Stimulated activated CD4-positive, alpha-beta T cell treated with anti-CD3 and anti-CD28 coated beads, TNF-alpha, amount 100 ng/mL, for 1 hour (primary cell): ENCODE measurements at places on chromosomes 3 and 15.

DNA sequence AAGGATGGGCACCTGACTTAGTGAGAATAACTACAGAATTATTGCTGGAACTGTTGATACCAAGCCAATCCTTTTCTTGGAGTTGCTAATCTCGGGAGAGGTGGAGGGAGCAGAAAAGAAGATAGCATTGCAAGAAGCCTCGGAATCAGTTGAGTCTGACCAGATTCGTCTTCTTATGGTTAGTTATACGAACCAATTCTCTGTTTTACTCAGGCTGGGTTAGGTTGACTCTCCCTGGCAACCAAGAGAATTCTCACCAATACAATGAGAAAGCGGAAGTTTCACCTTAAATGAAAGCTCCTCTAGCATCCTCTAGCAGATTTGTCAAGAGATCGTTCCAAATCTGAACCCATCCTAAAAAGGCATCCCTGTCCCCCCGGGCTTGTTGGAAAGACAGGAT lies 43.5 kb upstream of the UBE2E1 start:
- no peak for DNase-seq

GRCh38 chr15:40328751-40329150 lies 5.3 kb downstream of the INAFM2 start:
- DNase-seq = no peak

DNA sequence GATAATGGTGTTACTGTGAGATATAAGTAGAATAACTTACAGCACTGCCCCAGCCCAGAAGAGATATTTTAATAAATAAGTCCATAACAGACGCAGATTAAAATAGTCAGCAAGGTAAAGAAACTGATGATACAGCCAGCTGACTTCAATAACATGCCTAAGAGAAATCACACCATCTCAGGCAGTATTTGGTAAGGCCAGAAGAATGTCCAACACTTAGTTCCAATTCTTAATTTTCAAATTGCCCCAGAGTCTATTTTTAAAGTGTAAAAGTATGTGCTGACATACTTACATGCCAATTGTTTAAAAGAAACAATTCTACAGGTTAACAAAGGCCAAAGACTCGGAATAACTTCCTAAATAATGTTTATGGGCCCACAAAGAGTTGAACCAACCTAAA lies 1.6 kb downstream of the GNB4 start:
- no peak for DNase-seq

GRCh38 chr15:63442080-63442479 lies 60.4 kb upstream of the CA12 start:
- no peak for DNase-seq

DNA sequence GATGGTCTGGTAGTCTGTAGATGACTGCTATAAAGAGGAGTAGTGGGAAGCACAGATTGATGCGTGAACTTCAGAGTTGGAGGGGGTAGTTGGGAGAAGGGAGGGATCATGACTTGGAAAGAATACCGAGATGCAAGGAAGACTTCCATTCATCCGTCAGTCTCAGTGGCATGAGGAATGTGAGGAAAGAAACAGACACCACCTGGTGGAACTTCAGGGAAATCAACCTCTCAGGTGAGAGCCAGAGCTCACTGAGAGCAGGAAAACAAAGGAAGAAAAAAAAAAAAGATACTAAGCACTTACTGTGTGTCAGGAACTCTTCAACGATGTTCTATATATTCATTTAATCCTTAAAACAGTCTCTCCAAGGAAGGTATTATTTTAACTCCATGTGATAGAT lies 172.4 kb downstream of the OXSM start:
- no peak for DNase-seq

DNA sequence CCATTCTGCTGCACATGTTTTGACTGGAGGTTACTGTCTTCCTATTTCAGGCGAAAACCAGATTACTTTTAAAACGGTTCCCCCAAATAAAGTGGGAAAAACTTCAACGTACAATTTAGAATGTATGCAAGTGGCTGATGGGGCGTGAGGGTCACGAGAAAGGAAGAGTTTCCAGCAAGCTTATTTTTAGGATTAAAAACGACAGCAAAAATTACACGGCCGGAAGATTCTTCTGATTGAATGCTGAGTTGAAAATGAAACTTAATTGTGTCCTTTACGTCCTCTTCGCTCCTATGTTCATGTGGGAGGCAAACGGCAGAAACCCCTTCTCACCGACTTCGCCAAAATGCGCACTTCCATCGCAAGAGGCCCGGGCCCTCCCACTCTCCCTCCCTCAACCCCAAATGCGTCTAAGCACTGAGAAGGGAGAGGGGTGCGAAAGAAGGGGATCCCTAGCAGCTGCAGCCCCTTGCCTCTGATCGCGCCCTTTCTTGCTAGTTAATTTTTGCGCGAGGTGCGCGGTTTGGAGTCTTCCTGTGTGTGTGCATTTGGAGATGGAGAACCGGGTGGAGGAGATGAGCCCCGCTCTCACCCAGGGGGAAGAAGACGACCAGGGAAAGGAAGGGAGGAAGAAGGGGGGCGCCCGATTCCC lies 656 bp downstream of the CD47 start:
- peak; percentile 19 for DNase-seq

GRCh38 chr3:4684976-4685375 lies 191.8 kb downstream of the ITPR1 start:
- DNase-seq = no peak

GRCh38 chr15:90907051-90907660 lies 4.1 kb downstream of the MAN2A2 start:
- DNase-seq = no peak

DNA sequence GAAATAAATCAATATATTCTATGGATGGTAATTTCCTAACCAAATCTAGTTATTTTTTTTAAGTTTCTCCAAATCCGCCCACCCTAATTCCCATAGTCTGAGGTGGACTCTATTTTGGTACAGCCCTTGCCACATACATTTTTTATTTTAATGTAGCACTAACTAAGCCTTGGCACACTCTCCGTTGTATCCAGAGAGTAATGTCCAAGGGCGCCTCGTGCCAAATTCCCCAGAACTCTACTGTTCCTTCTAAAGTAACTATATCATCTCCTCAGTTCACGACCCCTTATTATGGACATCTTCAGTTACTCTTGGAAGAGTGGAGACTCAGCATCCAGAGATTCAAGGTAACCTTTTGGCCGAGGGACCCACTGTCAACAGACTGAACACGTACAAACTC lies 1.3 kb downstream of the VGLL3 start:
- DNase-seq = no peak

GRCh38 chr3:161413127-161413854 lies 42.0 kb upstream of the SPTSSB start:
- DNase-seq = no peak

DNA sequence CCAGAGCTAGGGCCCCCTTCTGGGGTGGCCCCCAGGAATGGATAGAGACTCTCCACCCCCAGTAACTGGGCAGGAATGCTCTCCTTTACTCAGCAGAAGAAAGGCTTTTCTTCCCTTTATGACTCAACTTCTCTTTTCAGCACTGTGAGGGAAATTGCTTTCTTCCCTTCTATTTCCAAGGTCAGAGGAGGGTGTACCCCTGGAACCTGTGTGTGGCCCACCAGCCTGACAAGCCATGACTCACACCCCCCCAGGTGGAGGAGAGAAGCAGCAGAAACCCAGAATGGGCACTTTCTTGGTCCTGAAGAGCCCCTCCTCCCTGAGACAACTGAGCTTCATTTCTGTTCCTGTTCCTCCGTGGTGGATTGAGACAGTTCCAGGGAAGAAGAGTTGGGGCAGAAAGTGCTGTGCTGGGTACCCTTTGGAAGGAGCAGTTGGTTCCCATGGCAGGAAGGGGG lies 2.7 kb upstream of the ANKRD63 start:
- DNase-seq = no peak

DNA sequence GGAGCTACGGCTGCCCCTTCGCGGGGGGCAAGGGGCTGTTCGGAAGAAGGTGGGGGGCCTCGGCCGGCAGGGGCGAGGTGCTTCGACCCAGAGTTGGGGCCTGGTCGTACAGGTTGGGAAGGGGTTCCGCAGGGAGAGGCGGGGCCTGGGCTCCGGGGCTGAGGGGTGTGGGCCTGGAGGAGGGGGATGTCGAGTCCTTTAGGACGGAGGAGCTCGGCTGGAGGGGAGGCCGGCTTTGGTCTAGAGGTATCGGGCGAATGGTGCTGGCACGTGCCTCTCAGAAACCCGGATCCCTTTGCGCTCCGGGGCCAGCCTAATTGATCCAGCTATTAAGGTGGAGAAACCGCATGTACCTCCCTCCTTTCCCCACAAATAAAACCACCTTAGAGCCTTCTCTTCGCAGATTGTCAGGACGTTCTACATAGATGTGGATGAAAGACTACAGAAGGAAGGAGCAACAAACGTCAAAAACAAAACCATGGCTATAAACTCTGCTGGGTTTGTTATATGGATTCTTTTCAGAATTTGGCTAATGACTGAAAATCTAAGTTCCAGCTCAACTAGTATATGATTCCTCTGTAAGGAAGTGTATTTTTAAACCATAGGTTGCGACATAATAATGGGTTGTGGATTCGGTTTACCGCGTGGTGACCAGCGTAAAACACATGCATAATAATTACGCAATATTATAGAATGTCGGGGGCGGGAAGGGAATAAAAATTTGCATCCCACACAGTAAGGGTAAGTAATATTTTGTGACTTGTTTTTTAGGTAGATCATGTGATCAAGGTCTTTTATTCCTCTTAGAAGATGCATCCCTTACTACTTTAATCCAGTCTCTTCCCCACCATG lies 644 bp upstream of the NGLY1 start:
- DNase-seq = no peak

DNA sequence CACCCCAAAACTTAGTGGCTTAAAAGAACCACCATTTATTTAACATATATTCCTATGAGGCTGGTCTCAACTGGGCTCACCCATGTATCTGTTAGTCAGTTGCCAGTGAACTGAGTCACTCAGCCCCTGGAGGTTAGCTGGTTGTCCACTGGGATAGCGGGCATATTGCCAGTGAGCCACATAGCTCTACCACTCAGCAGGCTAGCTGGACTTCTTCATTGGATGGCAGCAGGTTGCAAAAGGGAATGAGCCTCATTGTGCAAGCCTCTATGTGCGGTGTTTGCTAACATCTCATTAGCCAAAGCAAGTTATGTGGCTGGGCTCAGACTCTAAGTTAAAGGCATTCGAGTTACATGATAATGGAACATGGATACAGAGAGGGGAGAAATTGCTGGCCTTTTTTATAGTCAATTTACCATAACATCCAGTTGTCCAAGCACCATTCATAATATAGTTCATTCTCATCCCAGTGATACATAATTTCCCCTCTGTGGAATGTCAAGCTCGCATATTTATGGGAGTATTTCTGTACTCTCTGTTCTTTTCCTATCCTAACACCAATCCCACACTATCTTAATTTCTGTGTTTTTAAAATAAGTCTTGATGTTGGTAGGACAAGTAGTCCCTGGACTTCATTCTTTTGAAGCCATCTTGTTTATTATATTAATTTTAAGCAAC lies 8.7 kb downstream of the BTD start:
- DNase-seq = no peak

DNA sequence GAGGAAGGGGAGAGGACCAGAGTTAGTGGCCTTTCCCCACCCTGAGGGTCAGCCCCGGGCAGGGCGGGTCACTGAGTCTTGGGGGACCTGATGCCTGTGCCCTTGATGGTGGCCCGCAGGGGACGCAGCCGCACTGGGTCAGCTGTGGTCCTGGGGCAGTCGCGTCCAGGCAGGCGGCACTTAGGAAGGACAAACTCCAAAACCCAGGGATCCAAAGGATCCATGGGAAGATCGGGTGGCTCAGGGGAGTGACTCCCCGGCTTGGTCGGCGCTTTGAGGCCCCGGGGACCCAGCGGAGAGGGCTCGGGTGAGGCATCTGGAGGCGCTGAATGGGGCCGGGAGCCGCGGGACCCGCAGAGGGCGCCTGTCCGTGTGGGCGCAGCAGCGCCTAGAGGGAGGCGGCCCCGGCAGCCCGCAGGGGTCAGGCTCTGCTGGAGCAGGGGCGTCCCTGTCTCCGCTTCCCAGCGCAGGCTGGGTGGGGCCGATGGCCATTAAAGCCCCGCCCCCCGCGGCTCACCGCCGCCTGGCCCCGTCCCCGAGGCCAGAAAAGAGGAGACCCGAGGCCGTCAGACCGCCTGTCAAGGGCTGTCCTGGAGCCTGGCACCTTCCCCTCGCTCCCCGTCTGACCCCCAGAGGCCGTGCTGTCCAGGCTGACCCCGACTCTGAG lies 17.5 kb downstream of the CIDEC start:
- no peak for DNase-seq

- DNase-seq = no peak
These were observed 6.4 kb downstream of the STRA6 start for GRCh38 chr15:74196175-74196574.

- no peak for DNase-seq
These were observed 29.4 kb upstream of the ZNF717 start for GRCh38 chr3:75814797-75815196.

- no peak for DNase-seq
These were observed 96.4 kb downstream of the ANO10 start for GRCh38 chr3:43525386-43525785.

- no peak for DNase-seq
These were observed 22.8 kb downstream of the MORF4L1 start for GRCh38 chr15:78895471-78895870.

GRCh38 chr15:69311319-69311721 lies 12.6 kb downstream of the PAQR5 start:
- no peak for DNase-seq

- no peak for DNase-seq
These were observed 5.5 kb upstream of the BUB1B start for GRCh38 chr15:40155270-40155910.

- no peak for DNase-seq
These were observed 40.5 kb downstream of the DPPA2 start for GRCh38 chr3:109275702-109276293.

- no peak for DNase-seq
These were observed 2.1 kb upstream of the HTR3D start for GRCh38 chr3:184029443-184029842.

DNA sequence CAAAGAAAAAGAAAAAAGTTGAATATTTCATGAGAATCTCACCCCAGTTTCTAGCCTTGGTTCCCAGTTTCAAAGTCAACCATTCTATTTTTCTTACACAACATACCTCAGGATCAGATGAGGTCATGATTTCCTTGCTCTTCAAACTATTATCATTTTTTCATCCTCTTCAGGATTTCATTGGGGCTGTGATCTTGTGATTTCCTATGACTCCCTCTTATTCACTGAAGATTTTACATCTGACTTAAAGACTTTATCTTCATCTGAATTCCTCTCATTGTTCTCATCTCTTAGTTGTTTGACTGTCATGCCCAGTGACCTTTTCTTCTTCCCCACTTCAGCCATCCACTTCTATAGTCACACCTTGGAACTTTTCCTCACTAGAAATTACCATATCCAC lies 3.1 kb upstream of the C3orf33 start:
- DNase-seq = no peak

- DNase-seq = no peak
These were observed 1.0 kb downstream of the IQSEC1 start for GRCh38 chr3:13072239-13072599.

DNA sequence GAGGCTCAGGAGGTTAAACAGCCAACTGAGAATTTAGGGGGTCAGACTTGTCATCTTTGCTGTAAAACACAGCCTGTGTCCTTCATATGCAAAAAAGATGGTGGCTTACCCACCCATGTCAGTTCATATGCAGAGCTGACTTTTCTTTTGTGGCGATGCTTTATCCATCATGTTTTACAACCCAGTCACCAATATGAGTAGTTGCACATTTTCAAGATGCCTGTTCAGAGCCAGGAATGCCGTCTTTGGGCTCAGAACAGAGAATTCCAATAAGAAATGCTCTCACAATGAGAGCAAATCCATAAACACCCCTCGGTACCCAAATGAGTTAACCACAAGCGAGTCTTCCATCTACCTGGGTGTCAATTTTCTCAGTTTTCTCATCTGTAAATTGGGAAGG lies 83.6 kb downstream of the TIGIT start:
- DNase-seq = no peak

GRCh38 chr3:141661229-141662196 lies 76.6 kb upstream of the RNF7 start:
- DNase-seq = no peak
